ENCODE measurements at places on chromosomes 7 and 10. TPM values are rescaled to one million over a fixed set of nuclear protein-coding genes. Genes with fewer than 3 reads are reported as not detected.

Gene LRRTM3
- total RNA-seq = 0.05 TPM

Gene TMEM72
- 0.96 TPM for total RNA-seq

DNA sequence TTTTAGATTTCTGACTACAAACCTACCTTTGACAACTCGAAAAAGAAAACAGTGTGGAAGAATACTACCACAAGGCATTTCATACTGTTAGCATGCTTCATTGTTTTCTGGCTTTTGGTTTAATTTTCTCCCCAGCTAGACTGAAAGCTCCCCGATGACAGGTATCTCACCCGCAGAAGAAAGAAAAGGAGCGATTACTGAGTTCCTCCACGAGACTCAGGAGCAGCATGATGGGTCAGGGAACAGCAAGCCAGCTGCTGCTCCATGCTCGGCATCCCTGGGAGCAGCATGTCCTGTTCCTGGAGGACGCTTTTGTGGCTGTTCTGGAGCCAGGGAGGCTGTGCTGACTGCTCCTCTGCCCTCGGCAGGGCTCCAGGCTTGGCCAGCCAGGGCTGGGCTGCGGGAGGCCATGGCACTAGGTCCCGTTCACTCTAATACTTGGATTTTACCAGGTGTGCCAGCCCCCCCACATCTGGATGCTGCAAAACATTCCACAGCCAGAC is 133.4 kb downstream of the PRKAG2 start:
- DNase-seq = peak; percentile 40

GRCh38 chr7:68559518-68559917 is 1038.8 kb upstream of the AUTS2 start:
- DNase-seq = no peak

- DNase-seq = no peak
Observed at GRCh38 chr7:21314954-21315353, 112.9 kb upstream of the SP4 start.

DNA sequence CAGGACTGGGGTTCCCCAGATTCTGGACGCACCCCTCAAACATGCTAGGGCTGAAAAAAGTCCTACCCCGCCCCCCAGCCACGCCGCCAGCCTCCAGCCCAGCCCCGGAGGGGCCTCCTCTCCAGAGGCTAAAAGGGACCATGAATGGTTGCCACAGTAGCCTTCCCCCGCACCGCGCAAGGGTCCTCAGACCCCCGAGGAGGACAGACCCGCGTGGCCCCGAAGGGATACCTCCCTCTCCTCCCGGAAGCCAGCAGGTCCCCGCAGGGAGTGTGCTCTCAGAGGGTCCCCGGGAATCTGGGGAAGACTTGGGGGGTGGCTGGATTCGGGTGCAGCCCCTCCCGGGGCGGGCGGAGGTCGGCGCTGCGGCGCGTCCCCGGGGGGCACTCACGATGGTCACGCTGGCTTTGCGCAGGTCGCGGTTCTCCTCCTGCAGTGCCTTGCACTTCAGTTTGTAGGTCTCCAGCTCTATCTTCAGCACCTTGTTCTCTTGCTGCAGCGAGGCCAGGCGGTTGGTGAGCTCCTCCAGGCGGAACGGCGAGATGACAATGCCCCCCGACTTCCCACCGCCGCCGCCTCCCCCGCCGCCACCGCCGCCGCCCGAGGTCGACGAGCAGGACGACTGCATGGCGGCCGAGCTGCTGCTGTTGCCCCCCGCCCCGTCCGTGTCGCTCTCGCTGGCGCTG is 482 bp downstream of the CCDC6 start:
- DNase-seq = no peak

- peak; percentile 1 for DNase-seq
Observed at GRCh38 chr7:147022056-147022455, 905.5 kb downstream of the CNTNAP2 start.

GRCh38 chr7:120460949-120461348 is 188.0 kb downstream of the KCND2 start:
- no peak for DNase-seq

- no peak for DNase-seq
Observed at GRCh38 chr10:87740254-87740655, 77.8 kb downstream of the ATAD1 start.

- no peak for DNase-seq
Observed at GRCh38 chr10:101137271-101137670, 6.2 kb downstream of the TLX1 start.

- DNase-seq = no peak
Observed at GRCh38 chr7:140922741-140923345, 1.9 kb downstream of the BRAF start.

GRCh38 chr7:112042631-112043030 is 163.6 kb downstream of the DOCK4 start:
- DNase-seq = no peak

DNA sequence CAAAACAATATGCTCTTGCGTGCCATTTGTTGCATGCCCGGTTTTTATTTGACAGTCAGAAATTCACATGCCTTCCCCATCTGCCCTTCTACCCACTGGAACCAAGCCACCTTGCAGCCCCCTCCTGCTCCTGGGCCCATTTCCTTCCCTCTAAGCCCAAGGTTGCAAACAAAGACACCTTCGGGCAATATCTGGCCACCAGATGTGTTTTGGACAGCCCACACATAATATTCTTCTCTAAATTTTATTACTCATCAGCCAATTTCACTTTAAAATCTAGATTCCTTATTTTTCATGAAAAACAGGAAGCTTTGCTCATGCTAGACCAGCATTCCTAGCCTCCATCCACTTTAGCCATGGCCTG is 18.2 kb upstream of the C10orf105 start:
- DNase-seq = no peak
